Ovary (tissue), 10 donors: ENCODE measurements at places on chromosomes 5 and 9.
A peak's percentile ranks its signal among the peaks of the same experiment; 100 is the strongest.

- no peak for DNase-seq
These were observed 109.3 kb upstream of the IFNE start for GRCh38 chr9:21591221-21592062.

DNA sequence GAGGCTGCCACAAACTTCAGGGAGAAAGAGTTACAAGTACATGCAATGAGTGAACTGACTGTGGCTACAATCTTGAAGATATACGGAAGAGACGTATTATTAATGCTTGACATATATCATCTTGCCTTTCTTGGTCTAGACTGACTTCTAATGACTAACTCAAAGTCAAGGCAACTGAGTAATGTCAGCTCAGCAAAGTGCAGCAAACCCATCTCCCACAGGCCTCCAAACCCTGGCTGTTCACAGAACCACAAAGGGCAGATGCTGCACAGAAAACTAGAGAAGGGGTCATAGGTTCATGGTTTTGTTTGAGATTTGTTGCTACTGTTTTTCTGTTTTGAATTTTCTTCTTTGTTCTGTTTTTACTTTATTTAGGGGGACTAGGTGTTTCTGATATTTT, 21.0 kb downstream of the IL7R start:
- DNase-seq = no peak

- DNase-seq = no peak
These were observed 40.2 kb downstream of the NLN start for GRCh38 chr5:65762234-65762633.

DNA sequence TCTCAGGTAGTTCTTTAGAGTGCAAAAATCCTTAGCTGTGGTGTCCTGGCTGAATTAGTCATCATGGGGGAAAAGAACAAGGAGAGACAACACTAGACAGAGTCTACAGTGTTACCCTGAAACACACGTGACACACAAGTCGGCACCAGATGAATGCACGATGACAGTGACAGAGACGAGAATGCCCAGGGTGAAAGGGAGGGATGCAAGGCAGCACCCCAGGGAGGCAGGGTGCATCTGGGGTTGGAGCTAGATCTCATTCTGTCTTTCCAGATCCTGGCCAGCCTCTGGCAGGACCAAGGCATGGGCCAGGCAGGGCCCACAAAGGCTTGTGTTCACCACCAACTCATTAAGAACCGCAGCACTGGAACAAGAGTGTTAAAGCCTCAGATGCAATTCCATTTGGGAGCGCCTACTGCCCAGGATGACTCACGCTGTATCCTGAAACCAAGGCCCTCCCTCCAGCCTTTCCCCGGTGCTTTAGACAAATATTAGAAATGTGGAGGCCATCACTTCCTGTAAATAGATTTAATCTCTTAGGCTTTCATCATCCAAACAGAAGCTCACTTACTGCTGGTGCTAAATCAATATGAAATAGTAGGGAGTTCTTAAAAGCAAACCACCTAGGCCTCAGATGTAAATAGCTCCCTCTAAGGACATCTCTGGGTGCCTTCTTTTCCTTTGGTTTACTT, 56.1 kb downstream of the IRX2 start:
- DNase-seq = no peak

DNA sequence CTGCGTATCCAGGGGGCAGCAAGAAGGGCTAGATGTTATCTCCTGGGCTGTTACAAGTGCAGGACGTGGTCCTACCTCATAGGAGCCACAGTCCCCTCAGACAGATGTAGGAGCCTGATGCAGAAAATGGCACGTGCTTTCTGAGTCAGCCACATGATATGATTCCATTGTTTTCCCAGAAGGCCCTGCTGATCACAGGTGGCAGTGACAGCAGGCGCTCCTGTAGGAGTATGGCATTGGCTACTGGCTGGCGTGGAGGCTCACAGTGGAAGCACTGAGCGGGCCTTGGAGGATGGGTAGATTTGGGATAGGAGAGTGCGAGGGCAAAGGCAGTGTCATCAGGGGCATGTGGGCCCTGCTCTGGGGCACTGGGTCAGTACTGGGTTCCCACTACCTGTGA, 21.9 kb downstream of the USP20 start:
- no peak for DNase-seq

DNA sequence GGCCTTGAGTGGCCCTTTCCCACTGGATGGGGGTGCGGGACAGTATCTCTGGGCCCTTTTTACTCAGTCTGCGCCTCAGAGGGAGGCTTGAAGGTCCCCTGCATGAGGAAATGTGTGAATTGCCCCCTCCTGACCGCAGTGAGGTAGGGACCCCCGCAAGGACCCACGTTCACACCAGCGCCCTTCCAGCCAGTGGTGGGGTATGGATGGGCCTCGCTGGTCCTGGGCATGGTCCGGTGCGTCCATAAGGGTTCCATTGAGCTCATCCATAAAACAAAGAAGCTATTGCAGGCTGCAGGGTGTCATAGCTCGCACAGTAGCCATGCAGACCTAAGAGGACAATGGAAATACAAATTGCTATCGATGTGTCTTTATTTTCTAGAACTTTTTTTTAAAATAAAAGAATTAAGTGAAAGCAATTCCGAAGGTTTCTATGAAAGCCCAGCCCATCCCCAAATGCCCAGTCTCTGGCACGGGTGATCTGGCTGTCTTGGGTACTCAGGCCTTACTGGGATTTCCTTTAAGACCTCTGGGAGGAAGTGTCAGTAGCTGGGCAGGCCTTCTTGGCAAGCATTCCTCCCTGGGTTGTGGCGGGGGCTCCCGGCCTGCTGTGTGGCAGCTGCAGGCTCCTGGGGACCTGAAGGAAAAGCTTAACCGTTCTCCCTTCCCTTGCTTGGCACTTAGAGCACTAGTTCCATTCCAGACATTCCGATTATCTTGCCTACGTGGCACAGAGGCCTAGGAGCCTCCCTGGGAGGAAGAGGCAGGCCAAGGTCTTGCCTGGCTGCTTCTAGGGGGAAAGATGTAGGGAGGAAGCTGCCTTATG, 1.5 kb upstream of the SEMA5A start:
- DNase-seq = peak; percentile 43

- no peak for DNase-seq
These were observed 21.8 kb upstream of the LMX1B start for GRCh38 chr9:126591922-126592321.

- DNase-seq = no peak
These were observed 46.7 kb upstream of the PPP1R2B start for GRCh38 chr5:156803404-156803803.

GRCh38 chr9:136622538-136622948, 40.2 kb upstream of the EGFL7 start:
- DNase-seq = no peak
